ENCODE measurements at places on chromosomes 16 and 17. TPM values are rescaled to one million over a fixed set of nuclear protein-coding genes. Genes with fewer than 3 reads are reported as not detected.

DNA sequence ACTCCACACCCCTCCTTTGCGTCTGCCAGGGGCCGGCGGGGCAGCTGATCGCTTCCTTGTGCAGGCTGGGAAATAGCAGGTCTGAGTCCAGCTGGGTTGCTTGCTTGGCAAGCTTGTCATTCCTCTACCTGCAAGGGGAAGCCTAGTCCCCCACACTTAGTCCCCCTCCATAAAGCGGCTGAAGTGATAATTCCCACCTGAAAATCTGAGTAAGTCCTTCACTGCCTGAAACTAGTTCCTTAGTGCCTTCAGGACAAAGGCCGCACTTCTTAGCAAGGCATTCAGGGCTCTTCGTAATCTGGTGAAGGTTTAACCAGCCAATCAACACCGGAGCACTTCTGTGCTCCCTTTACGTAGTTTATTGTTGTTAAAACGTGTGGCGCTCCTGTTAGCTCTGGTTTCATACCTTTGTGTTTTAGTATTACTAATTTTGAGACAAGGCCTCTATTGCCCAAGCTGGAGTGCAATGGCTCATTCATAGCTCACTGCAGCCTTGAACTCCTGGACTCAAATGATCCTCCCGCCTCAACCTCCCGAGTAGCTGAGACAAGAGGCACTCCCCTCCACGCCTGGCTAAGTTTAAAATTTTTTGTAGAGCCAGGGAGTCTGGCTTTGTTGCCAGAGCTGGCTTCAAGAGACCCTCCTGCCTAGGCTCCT is 817 bp downstream of the PSKH1 start:
- DNase-seq = no peak

DNA sequence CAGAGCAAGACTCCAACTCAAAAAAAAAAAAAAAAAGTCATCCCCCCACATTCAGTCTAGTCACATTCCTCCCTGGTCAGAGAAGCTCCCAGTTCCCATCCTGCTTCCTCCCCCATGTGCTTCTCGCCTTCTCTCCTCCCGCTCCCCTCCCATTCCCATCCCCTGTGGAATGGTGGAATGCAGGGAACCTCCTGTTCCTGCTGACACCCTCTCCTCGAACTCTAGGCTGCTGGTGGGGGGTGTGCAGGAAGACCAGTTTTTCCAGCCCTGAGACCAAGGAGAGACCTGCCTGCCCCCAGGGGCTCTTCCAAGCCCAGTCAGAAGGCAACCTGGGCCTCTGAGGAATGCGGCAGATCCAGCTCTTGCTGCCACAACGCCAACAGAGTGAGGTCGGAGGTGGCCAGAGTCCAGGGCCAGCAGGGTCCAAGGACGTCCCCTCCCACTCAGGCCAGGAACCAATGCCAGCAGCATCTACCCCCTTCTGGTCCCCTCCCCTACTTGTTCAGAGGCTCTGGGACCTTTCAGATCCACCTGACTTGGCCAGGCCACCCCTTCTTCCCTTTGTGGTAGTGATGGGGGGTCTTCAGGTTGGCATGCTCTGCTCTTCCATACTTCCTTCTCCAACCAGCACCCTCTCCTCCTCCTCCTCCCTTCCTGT is 39.3 kb upstream of the TAC4 start:
- no peak for DNase-seq

GRCh38 chr16:66714654-66715307 is 18.2 kb upstream of the CMTM4 start:
- no peak for DNase-seq

GRCh38 chr17:73616873-73617404 is 27.3 kb downstream of the SDK2 start:
- no peak for DNase-seq

The IKZF3 gene
- not detected for total RNA-seq

DNA sequence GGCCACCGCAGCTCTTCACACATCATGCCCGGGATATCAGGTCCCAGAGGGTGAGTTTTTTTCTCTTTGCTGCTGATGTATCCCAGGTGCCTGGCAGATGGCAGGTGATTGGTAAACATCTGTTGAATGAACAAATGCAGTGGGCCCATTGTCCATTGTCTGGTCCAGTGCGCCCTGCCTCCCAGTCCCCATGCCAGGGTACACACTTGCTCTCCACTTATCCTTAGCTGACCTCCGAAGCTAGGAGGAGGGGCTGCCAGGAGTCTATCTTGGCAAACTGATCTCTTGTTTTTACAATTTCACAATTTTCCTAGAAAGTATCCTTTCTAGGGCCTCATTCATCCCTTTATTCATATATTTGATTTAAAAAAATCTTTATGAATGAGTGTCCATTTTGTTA is 196.0 kb downstream of the RAB11FIP4 start:
- DNase-seq = no peak

- DNase-seq = no peak
Observed at GRCh38 chr16:87552772-87553573, 49.3 kb upstream of the JPH3 start.

The TMEM170A gene
- total RNA-seq = 56.4 TPM

- DNase-seq = no peak
Observed at GRCh38 chr16:84678541-84678940, 21.3 kb upstream of the USP10 start.

DNA sequence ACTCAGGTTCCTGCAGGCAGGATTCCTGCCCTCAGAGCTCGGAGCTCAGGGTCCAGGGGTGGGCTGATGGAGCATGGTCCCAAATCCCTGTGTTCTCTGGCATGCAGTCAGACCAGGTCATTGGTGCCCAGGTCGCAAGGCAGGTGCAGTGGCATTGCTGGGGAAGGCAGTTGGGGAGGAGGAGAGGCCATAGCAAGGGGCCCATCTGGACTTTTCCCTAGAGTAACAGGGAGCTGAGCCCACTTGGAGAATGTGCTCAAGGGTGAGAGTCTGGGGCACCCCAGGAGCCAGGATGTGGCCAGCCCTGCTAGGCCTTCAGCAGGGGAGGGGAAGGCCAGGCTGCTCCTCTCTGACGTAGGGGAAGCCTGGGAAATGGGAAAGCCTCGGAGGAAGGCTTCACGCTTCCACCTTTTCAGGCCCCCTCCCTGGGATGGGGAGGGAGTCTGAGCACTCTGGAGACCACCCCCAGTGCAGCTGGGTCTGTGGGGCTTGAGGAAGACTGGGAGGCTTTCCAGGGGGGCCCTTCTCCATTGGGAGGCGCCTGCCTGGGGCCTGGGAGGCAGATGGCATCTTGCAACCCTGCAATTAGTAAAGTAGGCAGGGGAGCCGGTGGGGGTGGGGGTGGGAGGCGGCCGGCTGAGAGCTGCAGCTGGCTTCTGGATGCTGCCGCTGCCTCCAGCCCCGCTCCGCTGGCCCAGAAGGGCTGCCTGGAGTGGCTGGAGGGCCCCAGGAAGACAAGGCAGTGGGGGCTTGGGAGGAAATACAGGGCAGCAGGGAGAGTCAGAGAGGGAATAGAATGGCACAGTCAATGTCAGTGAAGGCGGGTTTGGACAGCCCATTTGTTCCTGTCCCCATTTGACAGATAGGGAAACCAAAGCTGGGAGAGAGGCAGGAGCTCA is 21.1 kb upstream of the DOK4 start:
- no peak for DNase-seq

- no peak for DNase-seq
Observed at GRCh38 chr17:59105852-59106462, 723 bp downstream of the TRIM37 start.

DNA sequence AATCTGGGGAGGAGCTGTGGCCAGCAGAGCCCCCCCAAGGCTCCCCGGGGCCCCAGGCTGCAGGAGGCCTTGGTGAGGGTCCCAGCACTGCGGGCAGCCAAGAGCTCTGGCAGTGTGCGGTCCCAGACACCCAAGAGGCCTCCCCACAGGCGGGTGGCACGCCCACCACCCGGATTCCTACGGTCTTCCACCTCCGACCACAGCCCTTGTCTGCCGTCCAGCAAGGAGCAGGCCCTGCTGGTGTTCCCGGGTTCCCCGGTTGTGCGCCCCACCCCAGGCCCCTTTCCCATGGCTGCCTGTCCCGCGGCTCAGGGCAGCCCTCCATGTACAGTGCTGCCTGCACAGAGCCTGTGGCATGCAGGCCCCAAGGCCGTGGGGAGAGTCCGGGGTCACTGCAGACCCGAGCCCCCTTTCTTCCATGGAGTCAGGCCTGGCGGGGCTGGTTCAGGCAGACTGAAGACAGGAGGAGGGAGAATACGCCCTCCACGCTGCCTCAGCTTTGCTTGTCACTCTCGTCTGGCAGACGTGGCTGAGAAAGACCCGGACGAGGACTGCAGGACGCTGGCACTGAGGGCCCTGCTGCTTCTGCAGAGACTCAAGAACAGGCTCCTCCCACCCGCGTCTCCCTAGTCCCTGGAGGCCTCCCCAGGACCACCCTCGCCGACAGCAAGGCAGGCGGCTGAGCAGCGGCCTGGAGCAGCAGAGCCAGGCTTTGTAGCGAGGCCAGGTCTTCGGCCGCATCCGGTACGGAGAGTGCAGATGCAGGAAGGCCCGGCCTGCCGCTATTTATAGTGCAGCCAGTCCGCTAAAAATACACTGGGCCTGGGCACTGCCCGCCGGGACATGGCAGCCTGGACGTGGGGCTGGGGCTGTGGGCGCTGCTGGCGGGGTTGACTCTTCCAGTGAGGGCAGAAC is 16.4 kb downstream of the TELO2 start:
- no peak for DNase-seq

The CA5A gene
- total RNA-seq = not detected

- no peak for DNase-seq
Observed at GRCh38 chr16:4352843-4353242, 1.7 kb upstream of the PAM16 start.
